ENCODE measurements at places on chromosomes 7 and 10. TPM values are rescaled to one million over a fixed set of nuclear protein-coding genes. Genes with fewer than 3 reads are reported as not detected.

GRCh38 chr10:43925793-43926192 lies 277.1 kb upstream of the ZNF32 start:
- DNase-seq: no peak

- DNase-seq: no peak
Measured at GRCh38 chr7:69228212-69228811, 370.0 kb upstream of the AUTS2 start.

DNA sequence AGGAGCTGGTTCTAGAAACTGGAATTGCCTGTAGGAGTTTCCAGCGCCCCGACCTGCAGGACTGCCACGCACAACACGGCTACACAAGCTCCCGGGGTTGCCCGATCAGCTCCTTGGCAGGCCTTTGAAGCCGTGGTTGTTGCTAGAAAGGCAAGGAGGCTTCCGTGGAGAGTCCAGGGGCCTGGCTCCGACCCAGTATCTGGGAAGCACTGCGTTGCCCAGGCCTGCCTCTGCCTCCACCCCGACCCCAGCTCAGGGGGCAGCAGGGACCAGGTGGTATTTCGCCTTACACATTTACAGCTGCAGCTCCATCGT lies 54.4 kb downstream of the PROSER2 start:
- DNase-seq: no peak

C1QL3 gene
- 20.6 TPM for total RNA-seq

GRCh38 chr10:14173706-14174594 lies 156.8 kb downstream of the FRMD4A start:
- peak; percentile 27 for DNase-seq

DNA sequence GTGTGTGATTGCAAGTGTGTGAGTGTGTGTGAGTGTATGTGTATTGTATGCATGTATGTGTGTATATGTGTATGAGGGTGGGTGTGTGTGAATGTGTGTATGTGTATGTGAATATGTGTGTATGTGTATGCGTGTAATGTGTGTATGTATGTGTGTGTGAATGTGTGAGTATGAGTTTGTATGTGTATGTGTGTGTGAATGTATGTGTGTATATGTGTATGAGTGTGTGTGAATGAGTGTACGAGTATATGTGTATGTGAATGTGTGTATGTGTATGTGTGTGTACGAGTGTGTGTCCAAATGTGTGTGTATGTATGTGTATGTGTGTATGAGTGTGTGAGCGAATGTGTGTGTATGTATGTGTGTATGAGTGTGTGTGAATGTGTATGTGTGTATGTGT lies 8.2 kb upstream of the GALNTL5 start:
- DNase-seq: no peak

GRCh38 chr10:43647576-43647975 lies 1.1 kb downstream of the ZNF32 start:
- no peak for DNase-seq

GRCh38 chr10:3357737-3358136 lies 185.2 kb upstream of the PITRM1 start:
- no peak for DNase-seq

DNA sequence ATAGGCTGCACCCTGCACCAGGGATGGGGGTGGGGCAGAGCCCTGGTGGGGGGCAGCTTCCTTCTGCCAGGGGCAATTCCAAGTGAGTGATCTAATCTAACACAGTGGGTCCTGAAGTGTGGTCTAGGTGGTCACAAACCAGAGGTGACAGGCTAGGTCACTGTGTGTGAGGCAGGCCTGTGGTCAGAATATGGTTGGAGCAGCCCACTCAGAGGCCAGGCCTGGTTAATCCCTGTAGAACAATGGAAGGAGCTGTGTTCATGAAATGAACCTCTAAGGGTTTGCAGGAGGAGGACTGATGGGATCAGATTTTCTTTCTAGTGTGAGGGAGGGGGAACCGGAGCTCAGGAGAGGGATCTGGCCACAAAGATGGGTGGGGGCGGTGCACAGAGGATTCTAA lies 10.0 kb upstream of the TSPAN14 start:
- no peak for DNase-seq

GRCh38 chr10:92810934-92811532 lies 37.3 kb upstream of the EXOC6 start:
- DNase-seq: no peak

GRCh38 chr7:69896121-69896520 lies 297.8 kb downstream of the AUTS2 start:
- DNase-seq: no peak

DNA sequence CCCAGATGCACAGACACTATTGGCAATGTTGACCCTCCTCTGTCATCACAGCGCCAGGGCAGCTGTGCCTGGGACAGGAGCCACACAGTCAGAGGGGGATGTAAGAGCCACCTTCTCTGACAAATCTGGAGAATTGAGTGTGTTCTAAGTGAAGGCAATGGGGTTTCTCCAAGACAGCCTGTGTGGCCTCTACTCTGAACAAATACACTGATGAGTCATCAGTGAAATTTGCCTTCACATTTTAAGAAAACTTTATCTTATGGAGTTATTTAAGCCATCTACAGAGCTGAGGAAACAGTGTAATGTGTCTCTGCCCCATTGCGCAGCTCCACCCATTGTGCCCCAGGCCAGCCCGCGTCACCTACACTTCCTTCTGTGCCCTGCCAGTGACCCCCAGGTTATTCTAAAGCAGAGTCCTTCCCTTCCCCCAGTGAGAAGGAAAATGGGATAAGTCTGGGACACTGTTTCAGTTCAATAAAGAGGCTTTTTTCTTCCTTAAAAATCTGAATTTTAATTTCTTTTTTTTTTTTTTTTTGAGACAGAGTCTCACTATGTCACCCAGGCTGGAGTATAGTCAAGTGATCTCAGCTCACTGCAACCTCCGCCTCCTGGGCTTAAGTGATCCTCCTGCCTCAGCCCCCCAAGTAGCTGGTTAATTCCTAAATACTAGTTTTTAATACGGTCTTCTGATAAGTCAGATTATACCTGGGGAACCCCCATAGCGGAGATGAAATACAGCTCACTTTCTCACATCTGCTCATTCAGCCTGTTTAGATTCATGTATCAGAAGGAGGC lies 21.8 kb downstream of the AKR1E2 start:
- DNase-seq: no peak

DNA sequence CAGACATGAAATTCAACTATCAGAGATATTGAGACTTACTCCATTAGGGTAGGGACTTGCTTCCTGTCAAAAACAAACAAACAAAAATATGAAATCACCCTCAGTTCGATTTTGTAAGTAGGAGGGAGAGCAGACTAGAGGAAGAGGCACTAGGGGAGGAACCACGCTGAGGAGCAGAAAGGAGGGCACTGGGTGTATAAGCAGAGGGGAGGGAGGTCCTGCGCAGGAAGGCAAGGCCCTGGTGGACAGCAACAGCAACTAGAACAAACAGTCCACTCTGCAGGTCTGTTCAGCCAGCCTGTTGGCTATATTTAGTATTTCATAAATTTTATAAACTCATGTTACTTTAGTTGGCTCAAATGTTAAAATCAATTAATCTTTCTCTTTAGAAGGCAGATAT lies 937.1 kb upstream of the C7orf33 start:
- DNase-seq: no peak

DNA sequence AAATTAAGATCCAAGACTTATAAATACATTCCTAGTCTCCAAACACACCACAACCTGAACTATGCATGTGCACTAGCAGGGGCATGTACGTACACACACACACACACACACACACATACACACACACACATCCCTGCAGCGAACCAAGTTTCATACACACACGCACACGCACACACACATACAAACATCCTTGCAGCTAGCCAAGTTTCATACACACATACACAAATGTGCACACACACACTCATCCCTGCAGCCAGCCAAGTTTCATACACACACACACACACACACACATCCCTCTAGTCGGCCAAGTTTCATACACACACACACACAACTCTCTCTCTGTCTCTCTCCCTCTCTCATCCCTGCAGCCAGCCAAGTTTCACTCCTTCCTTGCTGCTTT lies 82.7 kb upstream of the WIPF3 start:
- DNase-seq: no peak

GRCh38 chr7:137943132-137943551 lies 58.7 kb downstream of the CREB3L2 start:
- no peak for DNase-seq

DNA sequence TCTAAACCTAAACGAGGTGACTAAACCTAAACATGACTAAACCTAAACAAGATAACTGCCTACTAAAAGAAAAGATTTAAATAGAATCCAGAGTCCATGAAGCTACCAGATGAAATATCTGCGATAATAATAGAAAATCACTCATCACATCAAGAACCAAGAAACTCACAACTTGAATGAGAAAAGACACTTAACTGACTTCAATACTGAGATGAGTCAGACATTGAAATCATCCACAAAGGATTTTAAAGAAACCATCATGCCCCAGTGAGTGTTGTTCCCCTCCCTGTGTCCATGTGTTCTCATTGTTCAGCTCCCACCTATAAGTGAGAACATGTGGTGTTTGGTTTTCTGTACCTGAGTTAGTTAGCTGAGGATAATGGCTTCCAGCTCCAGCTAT lies 416.0 kb downstream of the CALN1 start:
- DNase-seq: no peak

- DNase-seq: no peak
Measured at GRCh38 chr7:22969010-22969431, 44.9 kb downstream of the HYCC1 start.

GRCh38 chr7:71385330-71385729 lies 253.4 kb downstream of the GALNT17 start:
- DNase-seq: no peak

DNA sequence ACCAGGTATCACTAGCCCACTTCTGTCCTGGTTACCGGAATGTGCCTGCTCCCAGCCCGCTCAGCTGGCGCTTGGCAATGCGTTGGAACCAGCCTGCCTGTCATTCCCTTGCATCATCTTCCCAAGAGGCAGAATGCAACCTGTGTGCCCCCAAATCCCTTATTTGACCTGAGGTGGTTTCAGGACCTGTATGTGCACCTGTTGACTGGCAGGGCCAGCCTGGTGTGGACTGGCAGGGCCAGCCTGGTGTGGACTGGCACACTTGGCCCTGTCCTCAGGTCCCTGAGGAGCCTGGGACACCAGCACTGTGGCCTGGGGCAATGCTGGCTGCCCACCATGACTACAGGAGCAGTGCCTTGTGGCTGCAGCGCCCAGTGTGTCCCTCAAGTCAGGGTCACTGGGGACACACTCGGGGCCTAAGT lies 38.2 kb downstream of the ZNF467 start:
- no peak for DNase-seq

DNA sequence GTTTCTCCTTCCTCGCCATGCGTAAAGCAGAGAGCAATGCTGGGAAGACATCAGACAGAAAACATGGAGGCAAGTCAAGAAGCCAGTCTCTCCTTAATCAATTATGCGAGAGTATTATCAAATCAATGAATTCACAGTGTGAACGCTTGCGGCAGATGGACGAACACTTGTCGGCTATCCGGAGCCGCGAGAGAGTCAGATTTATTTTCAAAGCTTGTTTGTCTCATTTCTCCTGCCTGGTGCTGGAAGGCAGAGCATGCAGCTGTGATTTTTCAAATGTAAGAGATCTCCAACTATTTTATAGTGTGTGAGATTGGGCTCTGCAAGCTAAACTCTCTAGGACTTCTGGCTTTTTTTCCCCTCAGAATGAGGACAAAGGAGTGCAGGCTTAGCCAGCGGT lies 252.3 kb downstream of the SNX10 start:
- no peak for DNase-seq

DNA sequence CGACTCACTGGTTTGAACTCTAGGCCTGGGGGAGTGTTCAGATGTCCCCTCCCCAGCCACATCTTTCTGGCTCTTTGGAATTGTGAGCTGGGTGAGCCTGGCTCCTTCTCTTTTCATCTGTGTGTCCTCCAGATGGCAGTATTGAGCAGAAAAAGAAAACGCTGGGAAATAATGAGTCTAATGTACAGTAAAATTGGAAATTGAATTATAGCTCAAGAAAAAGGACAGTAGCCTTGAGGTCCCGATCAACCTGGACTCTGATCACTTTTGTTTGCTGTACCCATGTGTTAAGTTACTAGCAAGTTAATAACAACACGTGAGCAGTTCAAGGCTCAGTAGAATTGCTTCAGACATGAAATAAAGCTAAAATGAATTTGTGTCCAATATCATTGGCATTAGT lies 77.9 kb downstream of the SNX10 start:
- DNase-seq: no peak

DNA sequence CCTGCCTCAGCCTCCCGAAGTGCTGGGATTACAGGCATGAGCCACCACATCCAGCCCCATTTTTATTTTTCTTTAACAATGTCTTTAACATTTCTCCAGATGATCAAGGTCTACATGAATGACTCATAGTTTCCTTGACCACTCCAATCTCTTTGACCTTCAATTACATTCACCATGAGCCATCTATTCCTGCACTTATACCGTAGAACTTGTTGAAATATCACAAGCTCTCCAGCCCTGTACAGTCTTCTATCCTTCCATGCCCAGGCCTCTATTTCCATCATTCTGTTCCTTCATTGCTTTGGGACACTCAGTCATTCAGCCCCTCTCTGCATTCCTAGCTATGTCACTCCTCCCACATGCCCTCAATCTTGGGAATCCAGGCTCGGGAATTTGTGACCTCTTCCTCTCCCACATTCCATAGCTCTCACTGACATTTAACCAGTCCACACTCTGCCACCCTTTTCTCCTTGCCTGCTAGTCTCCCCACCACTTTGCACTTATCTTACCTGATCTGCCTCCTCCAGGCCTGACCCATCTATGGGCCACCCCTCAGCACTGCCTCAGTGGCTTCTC lies 151.8 kb upstream of the STK17A start:
- DNase-seq: no peak

DNA sequence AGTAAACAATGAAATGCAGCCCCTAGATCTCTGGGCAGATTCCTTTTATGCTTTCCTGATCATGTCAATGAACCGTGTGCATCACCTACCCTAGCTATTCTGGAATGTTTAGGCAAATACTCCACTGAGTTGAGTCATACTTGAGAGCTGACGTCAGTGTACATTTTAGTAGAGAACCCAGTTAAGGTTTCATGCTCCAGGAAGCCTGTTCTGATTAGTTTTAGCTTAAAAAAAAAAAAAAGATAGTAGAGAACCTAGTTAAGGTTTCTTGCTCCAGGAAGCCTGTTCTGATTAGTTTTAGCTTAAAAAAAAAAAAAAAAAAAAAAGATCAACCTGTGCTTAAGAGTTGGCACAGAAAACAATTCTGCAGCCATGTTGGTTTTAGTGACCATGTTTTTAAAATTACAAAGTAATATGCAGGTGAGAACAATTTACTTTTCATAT lies 3.7 kb upstream of the MCU start:
- DNase-seq: no peak

DNA sequence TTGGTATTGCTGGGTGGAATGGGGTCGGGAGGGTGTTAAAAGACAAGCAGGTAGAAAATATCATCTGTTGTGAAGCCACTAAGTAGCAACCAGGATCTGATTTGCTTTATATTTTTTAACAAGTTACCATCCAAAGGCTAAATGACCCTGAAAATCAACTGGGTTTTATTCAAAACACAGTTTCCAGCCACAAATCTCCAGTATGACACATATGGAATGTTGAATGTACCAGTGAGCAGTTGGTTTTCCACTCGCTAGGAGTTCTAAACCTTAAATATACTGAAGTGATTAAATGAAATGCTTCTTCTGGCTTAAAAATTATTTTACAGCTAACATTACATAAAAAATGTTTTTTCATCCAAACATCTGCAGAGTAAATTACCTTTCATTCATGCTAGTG lies 112.5 kb downstream of the PDE1C start:
- no peak for DNase-seq

ITGA8 gene
- total RNA-seq: 2.8 TPM

Data from occipital lobe (tissue), 3 donors.